ENCODE measurements at places on chromosomes 12 and 14. TPM values are rescaled to one million over a fixed set of nuclear protein-coding genes. Genes with fewer than 3 reads are reported as not detected.

DNA sequence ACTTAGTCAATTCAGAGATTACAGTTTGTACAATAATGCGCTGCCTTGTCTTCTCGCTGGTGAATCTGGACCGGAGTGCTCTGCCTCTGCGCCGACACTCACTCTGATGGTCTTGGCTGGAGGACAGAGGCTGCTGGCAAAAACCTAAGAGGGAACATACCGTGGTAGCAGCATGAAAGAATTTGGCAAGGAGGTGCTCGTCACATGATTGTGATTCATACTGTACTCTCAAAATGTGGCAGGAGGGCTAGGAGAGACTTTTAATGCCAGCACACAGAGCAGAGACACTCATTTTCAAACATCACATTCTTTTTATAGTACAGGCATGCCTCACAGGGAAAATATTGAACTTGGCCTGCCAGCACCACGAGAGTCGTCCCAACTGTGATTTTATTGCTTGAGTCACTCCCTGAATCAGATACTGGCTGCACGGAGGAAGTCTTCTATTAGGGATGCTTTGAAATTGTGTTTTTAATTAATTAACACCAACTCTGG is 67.8 kb downstream of the HMGA2 start:
- peak; percentile 97 for DNase-seq

GRCh38 chr12:58502841-58503240 is 417.5 kb downstream of the LRIG3 start:
- no peak for DNase-seq

GRCh38 chr12:96495841-96496545 is 6.6 kb downstream of the CFAP54 start:
- no peak for DNase-seq

GRCh38 chr14:50383618-50384225 is 13.0 kb downstream of the CDKL1 start:
- no peak for DNase-seq

DNA sequence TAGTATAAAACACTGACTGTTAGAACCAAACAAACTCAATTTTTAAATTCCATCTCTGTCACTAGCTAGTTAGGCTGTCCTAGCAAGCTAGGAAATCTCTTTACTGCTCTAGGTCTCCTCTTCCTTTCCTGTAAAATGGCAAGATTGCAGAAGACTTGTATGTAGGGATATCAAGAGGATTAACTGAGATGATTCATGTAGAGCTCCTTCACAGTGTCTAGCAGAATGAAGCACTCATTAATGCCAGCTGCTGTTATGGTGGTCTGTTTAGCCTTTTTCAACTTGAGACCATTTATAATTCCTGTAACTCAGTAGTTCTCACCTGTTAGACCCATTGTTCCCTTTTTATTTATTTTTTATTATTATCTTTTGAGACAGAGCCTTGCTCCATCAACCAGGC is 67.8 kb upstream of the KCNH3 start:
- no peak for DNase-seq

DNA sequence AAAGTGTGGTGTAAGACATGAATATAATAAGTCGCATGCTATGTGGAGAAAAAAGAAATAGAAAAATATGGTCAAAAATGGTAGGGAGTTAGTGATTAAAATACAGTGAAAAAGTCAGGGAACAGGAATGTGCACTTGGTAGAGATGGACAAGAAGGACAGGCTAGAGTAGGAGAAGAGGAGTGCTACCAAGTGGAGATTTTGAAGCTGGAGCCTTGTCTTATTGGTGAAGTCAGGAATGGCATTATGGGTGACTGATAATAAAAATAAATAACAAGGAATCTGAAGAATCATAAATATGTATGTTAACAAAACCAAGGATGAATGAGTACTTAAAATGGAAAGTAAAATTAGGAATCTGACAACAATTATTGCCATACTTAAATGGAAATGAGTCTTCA is 204.8 kb downstream of the PRKD1 start:
- no peak for DNase-seq

DNA sequence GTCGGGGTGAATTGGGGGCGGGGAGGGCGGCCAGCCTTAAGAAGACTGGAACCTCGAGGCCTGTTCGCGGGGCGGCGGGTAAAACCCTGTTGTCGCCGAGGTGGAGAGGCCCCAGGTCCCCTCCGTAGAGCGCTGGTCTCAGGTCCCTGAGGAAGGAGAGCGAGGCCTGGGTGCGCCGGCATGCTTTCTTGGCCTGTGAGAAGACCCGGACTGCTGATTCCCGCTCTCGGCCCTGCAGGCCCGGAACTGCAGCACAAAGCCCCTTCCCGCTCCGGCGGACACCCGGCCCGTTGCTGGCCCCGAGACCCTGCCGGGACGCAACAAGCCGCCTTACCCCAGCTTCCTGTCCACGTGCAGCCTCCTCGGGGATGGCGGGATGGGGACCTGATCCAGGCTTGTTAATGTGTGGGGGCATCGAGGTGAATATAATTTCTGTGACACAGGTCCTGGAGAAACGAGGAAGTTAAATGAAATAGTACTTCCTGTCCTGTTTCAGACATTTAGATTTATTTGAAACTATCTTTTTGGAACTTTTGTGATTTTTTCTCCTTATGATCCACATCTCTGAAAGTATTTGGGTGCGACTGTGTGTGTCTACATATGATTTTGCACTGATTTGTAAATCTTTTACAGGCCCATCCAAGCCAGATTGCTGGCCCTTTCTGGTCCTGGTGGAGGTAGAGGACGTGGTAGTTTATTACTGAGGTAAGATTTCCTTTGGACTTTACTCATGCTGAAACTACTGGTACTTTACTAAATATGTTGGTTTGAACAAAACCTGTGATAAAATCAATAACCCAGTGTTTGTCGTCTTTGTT is 600 bp downstream of the PNN start:
- DNase-seq = peak; percentile 32

DNA sequence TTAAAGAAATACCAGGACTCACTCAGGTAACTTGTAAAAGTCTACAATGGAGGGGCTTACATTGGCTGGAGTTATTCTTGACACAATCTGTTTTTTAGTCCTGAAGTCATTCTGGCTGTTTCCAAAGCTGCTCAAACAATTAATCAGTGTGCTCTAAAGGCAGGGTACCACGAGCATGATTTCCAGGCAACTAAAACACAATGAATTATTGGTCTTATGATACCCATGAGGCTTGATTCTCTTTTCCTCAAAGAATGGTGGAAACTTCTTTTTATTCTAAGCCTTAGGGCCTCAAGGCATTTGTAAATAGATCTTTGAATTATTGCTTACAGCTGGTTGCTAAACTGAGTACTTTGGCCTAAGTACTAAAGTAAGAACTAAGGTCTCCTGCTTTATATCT is 199.8 kb upstream of the PDZRN4 start:
- DNase-seq = no peak

GRCh38 chr12:123614531-123614930 is 12.6 kb downstream of the DDX55 start:
- DNase-seq = peak; percentile 11

DNA sequence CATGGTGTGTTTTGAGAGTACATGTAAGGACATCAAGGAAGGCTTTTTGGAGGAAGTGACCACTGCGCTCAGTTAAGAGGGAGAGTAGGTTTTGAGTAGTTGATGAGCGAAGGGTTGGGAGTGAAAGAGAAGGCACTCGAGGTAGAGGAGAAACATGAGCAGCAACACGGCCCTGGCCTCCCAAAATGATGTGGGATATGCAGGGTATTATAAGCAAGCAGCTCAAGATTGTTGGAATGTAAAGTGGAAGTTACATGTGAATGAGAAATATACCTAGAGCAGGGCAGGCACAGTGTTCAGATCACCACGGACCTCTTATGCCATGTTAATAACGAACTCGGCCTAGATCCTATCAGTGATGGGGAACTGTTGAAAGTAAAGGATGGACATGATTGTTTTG is 2.1 kb upstream of the ARHGDIB start:
- no peak for DNase-seq

DNA sequence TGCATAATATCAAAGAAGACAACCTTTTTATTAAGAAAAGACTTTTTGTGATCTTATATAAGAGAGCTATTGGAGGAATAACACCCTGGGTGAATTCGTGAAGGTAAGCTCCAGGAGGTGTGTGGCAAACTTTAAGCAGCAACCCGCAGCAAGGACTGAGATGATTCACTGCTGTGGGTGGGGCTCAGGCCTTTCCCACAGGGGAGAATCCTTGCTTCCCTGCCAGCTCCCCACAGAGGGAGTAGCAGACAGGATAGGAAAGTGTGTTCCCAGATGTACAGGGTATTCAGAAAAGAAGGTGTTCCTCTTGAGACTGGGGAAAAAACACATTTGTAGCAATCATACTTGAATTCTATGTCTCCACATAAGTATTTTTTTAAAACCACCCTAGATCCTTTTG is 9.2 kb downstream of the NDUFA12 start:
- DNase-seq = peak; percentile 86

GRCh38 chr14:81471062-81471461 is 62.6 kb downstream of the SEL1L start:
- no peak for DNase-seq

DNA sequence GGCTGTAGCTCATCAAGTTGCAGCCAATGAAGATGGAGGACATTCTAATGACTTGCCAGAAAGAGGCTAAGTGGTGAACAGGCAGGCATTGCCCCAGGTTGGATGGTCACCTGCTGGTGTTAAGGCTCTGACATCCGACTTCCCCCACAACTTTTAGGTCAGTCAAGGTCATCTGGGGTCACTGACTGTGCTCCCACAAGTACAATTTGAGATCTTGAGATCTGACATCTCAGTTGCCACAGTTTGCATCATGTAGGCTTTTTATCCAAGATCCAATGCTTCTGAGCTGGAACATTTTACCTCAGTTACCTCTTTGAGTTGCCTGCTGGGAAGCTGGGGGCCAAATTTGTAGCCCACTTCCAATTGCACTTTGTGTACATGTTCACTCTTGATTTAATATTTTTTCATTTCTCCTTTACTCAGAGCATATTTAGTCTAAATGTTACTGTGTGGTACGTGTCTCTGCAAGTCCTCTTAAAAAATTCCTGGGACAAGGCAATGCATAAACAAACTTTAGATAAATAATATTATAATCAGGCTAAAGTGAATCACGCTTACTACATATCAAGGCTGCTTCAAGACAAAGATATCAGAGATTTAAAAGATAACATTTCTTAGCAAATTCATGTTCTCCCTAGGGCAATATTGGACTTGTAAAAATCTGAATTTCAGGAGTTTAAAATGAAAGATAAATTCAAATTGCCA is 61.4 kb downstream of the SEL1L start:
- DNase-seq = no peak

- no peak for DNase-seq
Observed at GRCh38 chr12:109113661-109114321, 2.6 kb upstream of the ACACB start.

GRCh38 chr12:32066206-32066605 is 40.4 kb upstream of the BICD1 start:
- no peak for DNase-seq

DNA sequence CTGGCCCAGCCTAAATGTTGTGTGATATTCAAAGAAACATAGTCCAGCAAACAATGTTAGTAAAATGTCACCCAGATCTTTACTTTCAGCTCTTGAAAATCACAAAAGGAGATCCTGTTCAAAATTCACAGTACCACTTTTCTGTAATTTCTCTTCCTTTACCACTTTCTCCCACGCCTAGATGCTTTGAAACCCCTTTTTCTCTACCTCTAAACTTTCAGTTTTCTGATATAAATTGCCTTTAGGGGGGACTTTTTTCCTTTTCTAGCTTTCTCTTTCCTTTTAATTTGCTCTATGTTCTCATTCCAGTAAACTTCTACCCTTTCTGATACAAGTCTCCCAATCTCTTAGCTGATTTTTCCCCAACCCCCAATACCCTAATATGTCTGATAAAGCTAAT is 101.8 kb downstream of the LMO3 start:
- DNase-seq = no peak

DNA sequence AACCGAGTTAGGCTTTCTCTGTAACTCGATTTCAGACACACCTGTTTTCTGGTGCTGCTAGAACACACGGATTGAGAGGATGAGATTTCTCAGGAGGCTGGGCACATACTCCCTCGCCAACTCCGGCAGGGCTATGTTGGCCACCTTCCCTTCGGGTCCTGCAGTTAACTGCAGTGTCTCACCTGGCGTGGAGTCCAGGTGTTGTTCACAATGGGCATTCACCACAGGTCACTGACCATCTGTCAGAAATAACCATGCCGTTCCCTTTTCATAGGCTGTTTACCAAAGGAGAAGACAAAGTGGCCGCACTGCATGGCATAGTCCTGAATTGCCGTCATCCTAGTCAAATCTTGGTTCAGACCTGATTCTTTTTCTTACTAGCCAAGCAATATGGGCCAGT is 5.5 kb upstream of the KCNH3 start:
- DNase-seq = no peak

- DNase-seq = no peak
Observed at GRCh38 chr12:58814036-58814435, 106.3 kb downstream of the LRIG3 start.

GRCh38 chr14:92729634-92730358 is 18.6 kb downstream of the LGMN start:
- peak; percentile 87 for DNase-seq

GRCh38 chr14:36512585-36513003 is 7.4 kb downstream of the NKX2-1 start:
- no peak for DNase-seq

GRCh38 chr12:68454892-68455291 is 122.7 kb upstream of the MDM1 start:
- no peak for DNase-seq

- no peak for DNase-seq
Observed at GRCh38 chr14:64845878-64846277, 33.8 kb downstream of the SPTB start.

DNA sequence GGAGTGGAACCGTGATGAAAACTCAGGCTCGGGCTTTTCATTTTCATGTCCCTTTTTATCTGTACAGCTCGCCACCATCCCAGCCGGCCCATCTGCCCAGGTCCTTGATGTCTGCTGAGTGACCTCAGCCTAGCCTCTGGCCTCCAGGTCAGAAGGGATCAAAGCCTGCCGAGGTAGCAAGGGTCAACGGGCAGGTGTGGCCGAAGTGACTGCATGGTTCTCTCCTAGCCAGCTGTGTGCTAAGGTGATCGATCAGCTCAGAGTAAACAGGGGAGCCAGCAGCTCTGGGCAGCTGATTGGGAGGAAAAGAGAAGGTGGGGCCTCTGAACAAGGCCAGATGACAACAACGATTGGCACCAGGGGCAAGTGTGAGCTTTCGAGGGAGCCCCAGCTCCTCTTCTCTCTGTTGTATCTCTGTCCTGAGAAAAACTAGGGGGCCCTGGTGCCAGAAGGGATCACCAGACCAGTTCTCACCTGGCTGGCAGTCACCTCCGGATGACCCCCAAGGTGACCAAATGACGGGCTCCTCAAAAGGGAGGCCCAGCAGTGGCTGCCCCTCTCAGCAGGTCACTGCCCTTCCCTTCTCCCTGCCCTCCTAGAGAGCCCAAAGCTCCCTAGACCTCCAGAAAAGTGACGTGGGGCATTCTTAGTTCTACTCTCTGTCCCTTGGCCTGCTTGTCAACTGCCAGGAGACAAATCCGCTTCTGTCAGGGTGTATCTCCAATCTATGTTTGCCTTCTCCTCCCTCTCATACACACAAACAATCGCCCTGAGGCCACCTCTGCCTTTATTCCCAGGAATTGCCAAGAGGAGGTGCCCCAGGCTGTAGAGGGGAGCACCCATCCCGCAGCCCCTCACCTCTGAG is 3.4 kb downstream of the SLC6A12 start:
- DNase-seq = no peak

- DNase-seq = no peak
Observed at GRCh38 chr14:72664651-72665050, 229.2 kb downstream of the DPF3 start.

MGP gene
- 1.4 TPM for polyA plus RNA-seq

DBX2 gene
- polyA plus RNA-seq = not detected

ETV6 gene
- 6.3 TPM for polyA plus RNA-seq

IAPP gene
- not detected for polyA plus RNA-seq

BMP4 gene
- 7.5 TPM for polyA plus RNA-seq

KCNA5 gene
- polyA plus RNA-seq = not detected

AQP6 gene
- polyA plus RNA-seq = 0.09 TPM
